Psoas muscle (tissue), 8 donors: ENCODE measurements at places on chromosomes 2 and 18. TPM values are rescaled to one million over a fixed set of nuclear protein-coding genes. Genes with fewer than 3 reads are reported as not detected.
A peak's percentile ranks its signal among the peaks of the same experiment; 100 is the strongest.

DNA sequence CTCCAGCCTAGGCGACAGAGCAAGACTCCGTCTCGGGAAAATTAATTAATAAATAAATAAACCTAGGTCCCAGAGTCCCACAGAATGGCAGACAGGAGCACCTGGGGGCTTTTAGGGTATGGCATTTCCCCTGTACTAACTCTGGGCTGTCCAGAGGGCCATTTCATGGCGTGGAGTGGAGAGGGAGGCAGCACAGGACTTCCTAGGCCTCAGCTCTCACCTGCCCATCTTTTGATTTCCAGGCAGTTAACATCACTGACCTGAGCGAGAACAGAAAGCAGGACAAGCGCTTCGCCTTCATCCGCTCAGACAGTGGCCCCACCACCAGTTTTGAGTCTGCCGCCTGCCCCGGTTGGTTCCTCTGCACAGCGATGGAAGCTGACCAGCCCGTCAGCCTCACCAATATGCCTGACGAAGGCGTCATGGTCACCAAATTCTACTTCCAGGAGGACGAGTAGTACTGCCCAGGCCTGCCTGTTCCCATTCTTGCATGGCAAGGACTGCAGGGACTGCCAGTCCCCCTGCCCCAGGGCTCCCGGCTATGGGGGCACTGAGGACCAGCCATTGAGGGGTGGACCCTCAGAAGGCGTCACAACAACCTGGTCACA is 5.1 kb downstream of the IL1RN start:
- DNase-seq, result no peak

DNA sequence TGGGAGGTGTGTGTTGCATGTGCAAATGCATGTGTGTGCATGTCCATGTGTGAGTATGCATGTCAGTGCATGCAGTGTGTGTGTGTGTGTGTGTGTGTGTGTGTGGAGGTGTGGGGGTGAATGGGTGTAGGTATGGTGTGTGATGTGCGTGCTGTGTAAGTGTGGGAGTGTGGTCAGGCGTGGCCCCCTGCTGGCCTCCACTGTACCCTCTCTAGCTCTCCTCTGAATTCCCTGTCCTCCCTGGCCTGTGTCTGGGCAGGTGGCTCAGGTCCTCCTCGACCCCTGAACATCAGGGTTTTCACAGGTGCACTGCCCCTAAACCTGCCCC is 230.2 kb downstream of the CELF4 start:
- DNase-seq, result no peak

DNA sequence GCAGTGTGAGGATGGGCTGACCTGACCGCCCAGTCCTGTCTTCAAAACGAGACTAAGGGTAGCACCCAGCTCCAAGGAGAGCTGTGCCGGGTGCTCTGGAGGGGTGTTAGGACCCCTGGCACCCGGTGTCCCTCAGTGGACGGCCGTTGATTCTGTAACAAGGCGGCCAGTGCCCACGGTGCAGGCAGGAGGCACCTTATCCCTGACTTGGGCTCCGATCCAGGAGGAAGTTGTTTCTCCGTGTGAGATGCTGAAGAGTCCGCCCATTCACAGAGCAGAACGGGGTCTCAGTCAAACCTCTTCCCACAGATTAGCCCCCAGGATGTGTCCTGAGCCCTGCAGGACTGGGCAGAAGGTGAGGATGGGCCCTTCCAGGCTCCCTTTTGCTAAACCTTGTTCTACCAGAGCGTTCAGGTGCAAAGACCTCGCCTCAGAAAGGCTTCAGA is 123.0 kb downstream of the NFATC1 start:
- no peak for DNase-seq

DNA sequence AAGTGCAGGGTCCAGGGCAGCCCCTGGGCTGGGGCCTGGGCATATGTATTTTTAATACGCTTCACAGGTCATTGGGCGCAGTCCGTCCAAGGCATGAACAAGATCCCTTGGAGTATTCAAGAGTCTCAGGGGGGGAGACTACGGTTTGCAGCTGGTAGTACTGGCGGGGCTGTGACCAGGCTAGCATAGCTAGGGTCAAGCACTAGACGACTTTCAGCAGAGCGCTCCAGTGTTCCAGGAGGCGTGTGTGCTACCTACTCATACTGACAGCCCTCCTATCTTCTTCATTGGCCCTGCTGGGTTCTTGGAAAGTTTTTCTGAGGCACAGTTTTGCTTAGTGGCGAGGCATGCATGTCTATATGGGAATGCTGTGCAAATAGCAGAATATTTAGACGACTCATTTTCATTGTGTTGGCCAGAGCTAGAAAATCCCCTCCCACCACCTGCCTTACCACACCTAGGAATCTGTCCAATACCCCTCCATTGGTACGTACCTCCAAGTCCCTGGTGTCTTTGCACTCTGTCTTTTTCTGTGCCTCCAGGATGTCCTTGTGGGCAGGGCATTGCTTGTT is 68.2 kb downstream of the GLI2 start:
- DNase-seq, result no peak

DNA sequence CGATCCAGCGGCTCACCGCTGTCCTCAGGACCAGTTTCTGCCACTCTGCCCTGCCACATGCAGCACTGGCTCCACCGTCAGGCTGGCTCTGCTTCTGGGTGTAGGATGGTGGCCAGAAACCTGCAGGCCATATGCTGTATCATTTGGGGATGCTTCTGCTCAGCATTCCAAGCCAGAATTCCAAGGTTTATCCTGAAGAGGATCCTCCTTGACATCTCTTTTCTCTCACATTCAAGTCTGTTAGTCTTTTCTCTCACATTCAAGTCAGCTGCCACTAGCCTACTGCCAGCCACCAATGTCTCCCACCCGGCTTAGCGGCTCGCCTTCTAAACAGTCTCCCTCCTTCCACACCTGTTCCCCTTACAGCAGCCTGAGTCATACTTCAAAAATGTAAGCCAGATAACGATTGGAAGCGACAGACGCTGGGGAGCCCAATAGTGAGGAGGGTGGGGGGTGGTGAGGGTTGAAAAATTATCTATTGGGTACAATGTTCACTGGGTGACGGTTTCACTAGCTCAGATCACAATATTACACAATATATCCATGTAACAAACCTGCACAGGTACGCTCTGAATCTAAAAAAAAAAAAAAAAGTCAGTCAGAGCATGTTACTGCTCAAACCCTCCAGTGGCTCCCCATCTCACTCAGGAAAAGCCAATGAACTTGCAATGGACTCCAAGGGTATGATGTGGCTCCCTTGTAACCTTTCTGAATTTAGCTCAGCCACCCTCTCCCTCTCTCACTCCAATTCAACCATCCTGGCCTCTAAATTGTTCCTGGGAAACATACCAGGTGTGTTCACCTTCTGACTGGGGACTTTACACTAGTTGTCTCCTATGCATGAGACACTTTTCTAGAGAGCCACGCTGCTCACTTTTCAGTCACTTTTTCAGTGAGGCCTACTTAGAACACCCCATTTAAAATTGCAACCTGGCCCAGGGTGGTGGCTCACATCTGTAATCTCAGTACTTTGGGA is 38.8 kb upstream of the SP3 start:
- DNase-seq, result no peak

Gene FEV
- total RNA-seq, result not detected

GRCh38 chr18:31046916-31047315 is 4.4 kb upstream of the DSC3 start:
- DNase-seq, result no peak

Gene SPEG
- 285 TPM for total RNA-seq

GRCh38 chr2:235774153-235774870 is 280.5 kb downstream of the AGAP1 start:
- no peak for DNase-seq

Gene CD8B2
- total RNA-seq, result not detected

GRCh38 chr2:176088048-176088936 is 4.2 kb upstream of the HOXD13 start:
- peak; percentile 57 for DNase-seq

GRCh38 chr2:154603682-154604081 is 94.8 kb upstream of the KCNJ3 start:
- no peak for DNase-seq

Gene CMPK2
- total RNA-seq, result 4.2 TPM

DNA sequence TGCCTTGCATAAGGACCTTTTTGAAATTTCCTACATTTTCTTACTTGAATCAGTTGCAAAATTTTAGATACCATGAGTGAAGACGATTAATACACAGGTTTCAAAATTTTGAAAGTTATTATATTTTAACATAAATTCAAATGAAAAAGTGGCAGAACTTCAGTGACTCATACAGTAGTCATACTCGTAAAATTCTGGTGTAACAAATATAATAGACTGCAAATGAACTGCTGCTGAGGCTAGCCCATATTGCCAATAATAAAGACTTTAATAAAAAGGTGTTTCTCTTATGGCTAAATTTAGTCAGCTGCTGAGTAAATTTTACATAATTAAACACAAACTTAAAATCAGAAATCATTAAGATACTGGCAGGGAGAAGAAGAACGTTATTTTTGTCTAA is 36.9 kb downstream of the MSH6 start:
- DNase-seq, result no peak

GRCh38 chr2:38037325-38037724 is 38.6 kb downstream of the CYP1B1 start:
- no peak for DNase-seq

Gene FBXO48
- 2.2 TPM for total RNA-seq

DNA sequence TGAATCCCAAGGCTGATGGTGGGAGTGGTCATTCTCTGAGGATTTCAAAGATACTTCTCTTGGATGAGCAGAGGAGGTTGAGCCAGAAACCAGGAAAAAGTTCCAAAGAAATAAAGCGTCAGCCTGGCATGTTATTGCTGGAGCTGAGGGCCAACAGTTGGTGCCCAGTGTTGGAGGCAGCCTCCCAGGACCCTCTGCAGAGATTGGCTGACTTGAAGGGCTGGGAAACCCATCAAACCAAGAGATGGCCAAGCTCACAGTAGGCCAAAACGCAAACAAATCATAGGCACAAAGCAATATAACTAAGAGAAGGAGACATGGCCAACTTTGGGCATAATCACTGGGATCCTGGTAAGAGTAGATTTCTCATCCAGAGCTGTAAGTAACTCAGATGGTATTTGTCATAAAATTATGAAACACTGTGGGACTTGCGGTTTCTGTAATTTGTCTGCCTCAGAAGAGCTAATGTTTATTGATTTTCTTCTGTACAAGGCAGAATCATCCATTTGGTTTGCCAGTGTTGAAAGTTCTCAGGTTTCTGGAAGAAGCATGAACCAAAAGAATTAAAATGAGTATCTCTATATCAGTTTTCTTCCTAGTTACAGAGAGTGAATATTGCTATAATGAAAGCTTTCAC is 108.3 kb downstream of the ATL2 start:
- no peak for DNase-seq

Gene OSBPL6
- total RNA-seq, result 29.8 TPM

Gene TRIM54
- 516 TPM for total RNA-seq

Gene DSG2
- total RNA-seq, result 1.8 TPM

GRCh38 chr2:225630824-225631533 is 231.5 kb downstream of the NYAP2 start:
- no peak for DNase-seq

DNA sequence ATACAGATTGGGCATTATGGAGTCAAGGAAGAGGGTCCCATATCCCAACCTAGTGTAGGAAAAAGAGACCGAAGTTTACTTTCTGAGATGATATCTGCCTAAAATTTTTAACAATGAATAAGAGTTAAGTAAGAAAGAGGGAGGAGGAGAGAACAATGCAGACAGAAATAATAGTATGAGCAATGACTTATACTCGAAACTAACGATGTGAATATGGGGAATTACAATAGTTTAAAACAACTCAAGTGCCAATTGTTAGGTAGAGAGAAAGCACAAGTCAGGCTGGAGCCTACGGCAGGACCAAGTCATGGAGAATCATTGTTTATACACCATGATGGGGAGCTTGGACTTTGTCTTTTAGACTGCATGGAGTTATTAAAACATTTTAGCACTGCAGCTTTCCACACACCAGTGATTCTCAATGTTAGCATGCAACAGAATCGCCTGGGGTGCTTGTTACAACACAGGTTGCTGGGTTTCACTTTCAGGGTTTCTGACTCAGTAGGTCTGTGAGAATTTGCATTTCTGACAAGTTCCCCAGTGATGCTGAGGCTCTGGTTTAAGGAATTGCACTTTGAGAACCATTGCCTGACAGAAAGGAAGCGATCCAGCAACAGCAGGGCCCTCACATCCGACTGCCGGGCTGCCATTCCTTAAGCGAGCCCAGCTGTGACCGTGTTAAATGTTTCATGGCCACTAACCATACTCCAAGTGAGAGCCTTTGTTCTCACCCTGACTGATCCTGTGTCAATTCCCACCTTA is 511.2 kb downstream of the DCDC2C start:
- DNase-seq, result no peak
